Activated CD4-positive, alpha-beta T cell treated with anti-CD3 and anti-CD28 coated beads, Interleukin-2, amount 10 ng/mL, durations not matched to agents 7 days and 5 days (primary cell): ENCODE measurements at places on chromosomes 5 and 9. TPM values are rescaled to one million over a fixed set of nuclear protein-coding genes. Genes with fewer than 3 reads are reported as not detected.

WDR38 gene
- total RNA-seq = not detected

- no peak for DNase-seq
These were observed 64.6 kb upstream of the SIMC1 start for GRCh38 chr5:176173647-176174046.

FAM169A gene
- 3.6 TPM for total RNA-seq

EQTN gene
- not detected for total RNA-seq

DNA sequence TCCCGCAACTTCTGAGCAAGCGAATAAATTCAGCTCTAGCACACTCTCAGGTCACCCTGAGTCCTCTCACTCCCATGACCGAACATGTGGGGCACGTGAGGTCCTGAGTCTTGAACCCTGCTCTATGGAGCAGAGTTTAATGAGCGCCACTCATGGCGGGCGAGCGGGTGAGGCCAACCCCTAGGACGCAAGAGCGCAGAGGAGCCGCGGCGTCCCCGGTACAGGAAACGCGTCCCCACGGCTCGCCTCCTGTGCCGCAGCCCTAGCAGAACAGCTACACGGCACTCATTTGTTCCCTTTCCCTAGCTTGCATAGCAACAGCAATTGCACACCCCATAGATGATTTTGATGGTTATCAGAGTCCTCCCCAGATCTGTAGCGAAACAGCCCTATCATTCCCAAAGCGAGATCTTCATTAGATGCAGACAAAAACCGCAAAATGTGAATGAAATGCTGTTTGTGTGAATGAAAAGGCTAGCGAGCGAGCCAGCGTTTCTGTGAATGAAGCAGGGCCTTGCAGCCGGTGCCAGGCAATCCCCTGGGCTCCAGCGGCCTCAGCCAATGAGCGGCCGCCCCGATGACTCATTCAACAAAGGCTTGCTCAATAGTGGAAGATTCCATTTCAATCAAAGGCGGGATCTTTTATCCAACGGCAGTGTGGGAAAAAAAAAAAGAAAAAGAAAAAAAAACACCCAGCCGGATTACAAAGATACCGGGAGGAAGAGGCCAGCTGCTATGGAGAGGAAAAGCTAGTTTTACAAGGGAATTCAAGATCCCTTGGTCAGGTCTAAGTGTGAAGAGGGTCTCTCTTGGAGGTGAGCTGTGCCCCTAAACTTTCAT is 1.5 kb upstream of the SHC3 start:
- DNase-seq = peak; percentile 29

DNA sequence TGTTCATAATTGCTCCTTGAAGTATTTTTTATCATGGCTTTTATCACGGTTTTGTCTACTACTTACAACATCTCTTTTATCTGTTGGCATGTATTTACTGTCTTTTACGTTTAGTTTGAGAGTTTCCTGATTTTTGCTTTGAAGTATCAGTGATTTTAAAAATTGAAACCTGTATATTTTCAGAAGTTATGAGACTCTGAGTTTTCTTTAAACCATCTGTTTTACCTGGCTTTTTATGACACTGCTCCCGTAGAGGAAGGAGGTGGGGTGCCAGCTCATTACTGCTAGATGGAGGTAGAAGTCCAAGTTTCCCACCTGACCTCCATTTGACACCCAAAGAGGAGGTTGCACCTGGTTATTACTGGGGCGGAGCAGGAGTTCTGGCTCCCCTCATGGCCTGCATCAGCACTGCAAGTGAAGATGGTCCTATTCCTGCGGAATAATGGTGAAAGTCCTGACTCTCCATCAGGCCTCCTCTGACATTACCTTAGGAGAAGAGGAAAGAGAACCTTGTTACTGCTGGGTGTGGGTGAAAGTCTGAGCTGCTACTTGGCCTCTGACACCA is 10.0 kb upstream of the ZNF131 start:
- DNase-seq = peak; percentile 16

ENTPD8 gene
- total RNA-seq = not detected

- no peak for DNase-seq
These were observed 5.5 kb upstream of the GSN start for GRCh38 chr9:121262423-121262822.

DNA sequence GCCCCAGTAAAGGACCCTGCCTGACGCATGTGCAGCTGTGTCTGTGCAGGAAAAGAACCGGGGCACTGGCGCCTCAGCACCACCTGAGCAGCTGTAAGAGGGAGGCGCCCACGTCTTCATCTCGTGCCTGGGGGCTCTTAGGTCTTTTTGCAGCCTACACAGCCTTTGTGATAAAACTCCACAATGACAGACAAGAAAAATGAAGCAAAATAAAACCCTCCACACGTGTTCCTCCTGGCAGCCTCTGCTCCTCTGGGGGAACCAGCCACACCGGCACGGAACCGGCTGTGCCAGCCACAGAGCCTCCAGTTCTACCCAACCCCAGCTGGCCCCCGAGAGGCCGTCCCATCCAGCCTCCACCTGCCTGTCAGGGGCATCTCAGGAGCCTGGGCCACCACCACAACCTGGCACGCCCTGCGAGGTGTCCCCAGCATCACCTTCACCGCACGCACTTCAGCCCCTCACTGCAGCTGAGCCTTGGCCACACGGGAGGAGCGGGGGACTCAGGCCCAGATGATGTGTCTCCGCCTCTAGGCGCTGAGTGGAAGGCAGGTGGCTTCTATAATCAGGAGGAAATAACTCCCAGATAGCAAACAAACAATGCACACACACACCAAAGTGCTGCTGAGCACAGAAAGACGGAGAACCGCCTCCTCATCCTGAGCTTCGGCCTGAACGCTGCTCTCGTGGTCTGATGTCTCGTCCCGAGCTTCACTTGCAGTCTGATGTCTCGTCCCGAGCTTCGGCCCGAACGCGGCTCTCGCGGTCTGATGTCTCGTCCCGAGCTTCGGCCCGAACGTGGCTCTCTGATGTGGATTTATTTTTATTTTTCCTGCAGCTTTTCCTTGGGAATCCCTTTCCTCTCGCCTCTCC is 28.6 kb upstream of the NSMF start:
- DNase-seq = no peak

DNA sequence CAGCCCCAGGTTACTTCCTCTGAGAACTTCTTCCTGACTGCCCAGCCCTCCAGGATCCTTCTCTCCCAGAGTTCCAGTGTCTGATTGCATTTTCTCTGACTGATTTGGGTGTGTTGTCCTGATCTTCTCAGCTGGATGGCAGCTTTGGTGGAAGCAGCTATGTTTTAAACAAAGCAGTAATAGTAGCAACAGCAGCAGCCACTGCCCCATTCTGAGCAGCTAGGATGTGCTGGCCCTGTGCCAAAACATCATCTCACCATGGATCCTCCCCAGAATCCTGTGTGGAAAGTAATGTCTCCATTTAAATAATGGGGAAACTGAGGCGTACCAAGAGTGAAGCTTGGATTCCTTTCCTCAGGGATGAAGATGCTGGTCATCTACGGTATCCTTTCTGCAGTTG is 46.4 kb upstream of the PSD2 start:
- no peak for DNase-seq

FGF18 gene
- total RNA-seq = 0.12 TPM

MLANA gene
- not detected for total RNA-seq
